ENCODE measurements at places on chromosomes 1 and 21.

DNA sequence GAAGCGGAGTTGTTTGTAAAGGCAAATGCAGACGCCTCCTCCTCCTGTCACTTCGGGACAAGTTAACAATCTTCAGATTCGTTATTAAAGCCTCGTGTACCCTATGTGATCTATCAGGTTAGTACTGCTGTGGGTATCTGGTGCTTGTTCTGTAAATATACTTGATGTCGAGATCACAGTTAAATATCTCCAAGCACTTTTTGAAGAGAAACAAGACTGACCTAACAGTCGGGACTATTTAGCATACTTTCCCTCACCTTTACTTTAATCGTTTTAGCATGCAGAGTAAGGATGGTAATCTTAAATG is 710 bp downstream of the KLHL20 start:
- no peak for DNase-seq

DNA sequence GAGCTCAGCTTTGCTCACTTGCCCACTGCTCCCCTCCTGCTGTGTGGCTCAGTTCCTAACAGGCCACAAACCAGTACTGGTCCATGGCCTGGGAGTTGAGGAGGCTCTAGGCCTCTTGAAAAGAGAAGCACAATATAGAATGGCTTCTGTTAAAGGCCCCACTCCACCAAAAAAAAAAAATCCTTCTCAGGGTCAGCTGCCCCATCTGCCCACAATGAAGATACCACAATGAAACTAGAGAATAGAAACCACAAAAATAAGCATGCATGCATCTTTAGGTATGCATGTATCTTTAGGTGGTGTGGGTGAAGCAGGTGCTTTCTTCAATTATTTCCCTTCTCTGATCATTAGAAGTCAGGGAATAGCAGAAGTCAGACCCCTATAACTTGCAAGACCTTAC is 620.4 kb upstream of the BEND5 start:
- no peak for DNase-seq

DNA sequence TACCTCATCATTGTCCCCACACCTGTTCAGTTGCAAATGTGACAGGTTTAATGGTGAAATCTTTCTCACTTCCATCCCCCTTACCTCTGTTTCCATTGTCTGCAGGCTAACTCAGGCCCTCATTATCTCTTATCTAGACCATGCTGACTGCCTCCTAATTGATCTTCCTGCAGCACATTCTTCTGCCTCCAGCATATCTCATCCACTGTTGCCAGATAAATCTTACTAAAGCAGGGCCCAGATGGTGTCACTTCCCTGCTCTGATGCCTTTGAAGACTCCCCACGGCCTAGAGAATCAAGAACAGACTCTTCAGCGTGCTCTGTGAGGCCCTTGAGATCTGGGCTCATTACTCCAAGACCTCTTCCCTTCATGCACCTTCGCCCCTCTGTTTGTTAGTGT is 230.1 kb downstream of the DUSP10 start:
- no peak for DNase-seq

DNA sequence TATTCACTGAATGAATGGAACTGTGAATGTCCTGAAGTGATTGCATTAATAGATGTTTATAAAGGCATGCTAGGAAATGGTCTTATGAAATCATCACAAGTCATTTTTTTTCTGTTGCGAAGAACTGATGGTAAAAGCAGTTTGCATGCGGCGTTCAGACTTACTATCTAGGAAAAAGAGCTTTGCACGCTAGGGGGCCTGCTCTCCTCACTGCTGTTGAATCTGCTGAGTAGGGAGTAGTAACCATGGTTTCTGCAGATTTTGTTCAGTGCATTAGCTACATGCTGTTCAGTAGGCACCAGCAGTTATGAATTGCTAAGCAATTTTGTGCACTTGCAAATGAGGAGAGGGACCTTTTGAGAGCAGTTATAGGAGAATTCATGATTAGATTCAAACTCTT is 57.9 kb downstream of the CENPF start:
- no peak for DNase-seq

DNA sequence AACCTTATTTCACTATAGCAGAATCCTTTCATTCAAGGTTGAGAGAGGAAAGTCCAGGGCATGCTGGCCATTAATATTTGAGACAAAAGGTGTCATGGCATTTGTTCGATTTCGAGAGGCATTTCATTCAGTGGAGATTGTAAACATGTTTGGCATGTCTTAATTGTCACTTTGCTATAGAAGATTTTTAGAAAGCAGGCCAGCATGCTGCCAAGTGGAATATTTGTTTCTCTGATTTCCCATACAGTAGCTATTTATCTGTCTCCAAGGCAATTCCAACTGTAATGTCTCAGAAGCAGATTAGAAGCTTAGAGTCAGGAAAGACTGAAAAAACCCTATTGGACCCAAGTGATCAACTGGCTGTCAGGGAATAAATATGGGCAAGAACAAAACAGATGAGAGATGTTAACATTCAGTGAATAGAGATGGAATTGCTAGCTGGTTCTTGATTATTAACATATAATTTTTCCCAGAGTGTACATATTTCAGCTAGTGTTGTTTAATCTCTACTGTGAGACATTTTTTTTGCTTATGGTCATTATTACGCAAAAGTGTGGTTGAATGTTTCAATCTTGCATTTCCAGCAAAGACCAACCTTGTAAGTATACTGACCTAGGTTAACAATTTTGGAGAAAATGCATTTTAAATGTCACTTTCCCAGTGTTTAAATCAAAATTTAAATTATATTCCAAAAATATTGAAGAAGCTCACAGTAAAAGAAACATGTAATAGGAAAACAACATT is 174.6 kb downstream of the KCNK2 start:
- DNase-seq, result no peak

DNA sequence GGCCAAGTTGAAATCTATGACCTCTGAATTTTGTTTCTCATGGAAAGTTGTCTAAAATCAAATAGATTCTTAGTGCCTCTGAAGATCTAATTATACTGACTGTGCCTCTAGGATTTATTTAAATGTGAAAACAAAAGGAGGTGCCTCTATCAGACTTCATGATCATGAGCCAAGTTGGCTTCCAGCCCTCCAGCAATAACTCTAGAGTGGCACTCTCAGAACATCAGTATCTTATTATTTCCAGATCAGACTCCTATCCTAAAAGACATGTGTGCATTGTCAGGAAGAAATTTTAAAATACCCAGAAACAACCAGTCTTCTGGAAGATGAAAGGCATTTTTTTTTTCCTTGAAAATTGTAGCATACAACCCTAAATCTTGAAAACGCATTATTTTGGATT is 368.0 kb downstream of the PDE4B start:
- DNase-seq, result no peak

Data from NCI-H2081 treated with DMSO at 0.1 percent for 48 hours (cell line).